ENCODE measurements at places on chromosomes 4 and X. TPM values are rescaled to one million over a fixed set of nuclear protein-coding genes. Genes with fewer than 3 reads are reported as not detected.

DNA sequence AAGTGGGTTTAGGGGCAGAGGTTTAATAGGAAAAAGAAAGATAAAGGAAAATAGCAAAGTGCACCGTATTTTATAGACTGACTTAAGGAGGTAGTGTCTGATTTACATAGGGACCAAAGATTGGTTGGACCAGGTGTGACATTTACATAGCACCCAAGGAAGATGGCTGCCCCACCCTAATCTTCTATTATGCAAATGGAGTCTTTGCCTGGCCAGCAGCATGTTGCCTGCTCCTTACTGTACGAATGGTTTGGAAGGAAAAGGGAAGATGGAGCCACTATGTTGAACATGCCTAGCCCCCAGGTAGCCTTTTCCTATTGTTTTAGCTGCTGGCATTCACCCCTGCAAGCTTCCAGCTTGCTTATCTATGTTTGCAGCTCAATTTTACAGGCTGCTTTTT is 146.2 kb upstream of the PDE5A start:
- H3K36me3 ChIP-seq: no peaks in the 10 kb centered on the region
- no peak overlapping the region for H3K27ac ChIP-seq
- no peak overlapping the region for H3K4me3 ChIP-seq
- H3K27me3 ChIP-seq: no peaks in the 10 kb centered on the region
- no peaks in the 10 kb centered on the region for H3K4me1 ChIP-seq

MAGEE1 gene
- 3.6 TPM for total RNA-seq

- H3K36me3 ChIP-seq: no peaks in the 10 kb centered on the region
- no peak overlapping the region for H3K27ac ChIP-seq
- H3K27me3 ChIP-seq: peaks cover 4% of the 10 kb centered on the region
Measured at GRCh38 chr4:147479786-147480185, 1.1 kb upstream of the EDNRA start.

SOX3 gene
- not detected for total RNA-seq

GRCh38 chrX:31580227-31580626 is 508.4 kb upstream of the FTHL17 start:
- H3K27ac ChIP-seq: no peak overlapping the region
- H3K27me3 ChIP-seq: no peaks in the 10 kb centered on the region
- no peak overlapping the region for H3K4me3 ChIP-seq
- no peaks in the 10 kb centered on the region for H3K36me3 ChIP-seq
- H3K4me1 ChIP-seq: no peaks in the 10 kb centered on the region
- DNase-seq: no peak

UCHL1 gene
- 0.83 TPM for total RNA-seq

DNA sequence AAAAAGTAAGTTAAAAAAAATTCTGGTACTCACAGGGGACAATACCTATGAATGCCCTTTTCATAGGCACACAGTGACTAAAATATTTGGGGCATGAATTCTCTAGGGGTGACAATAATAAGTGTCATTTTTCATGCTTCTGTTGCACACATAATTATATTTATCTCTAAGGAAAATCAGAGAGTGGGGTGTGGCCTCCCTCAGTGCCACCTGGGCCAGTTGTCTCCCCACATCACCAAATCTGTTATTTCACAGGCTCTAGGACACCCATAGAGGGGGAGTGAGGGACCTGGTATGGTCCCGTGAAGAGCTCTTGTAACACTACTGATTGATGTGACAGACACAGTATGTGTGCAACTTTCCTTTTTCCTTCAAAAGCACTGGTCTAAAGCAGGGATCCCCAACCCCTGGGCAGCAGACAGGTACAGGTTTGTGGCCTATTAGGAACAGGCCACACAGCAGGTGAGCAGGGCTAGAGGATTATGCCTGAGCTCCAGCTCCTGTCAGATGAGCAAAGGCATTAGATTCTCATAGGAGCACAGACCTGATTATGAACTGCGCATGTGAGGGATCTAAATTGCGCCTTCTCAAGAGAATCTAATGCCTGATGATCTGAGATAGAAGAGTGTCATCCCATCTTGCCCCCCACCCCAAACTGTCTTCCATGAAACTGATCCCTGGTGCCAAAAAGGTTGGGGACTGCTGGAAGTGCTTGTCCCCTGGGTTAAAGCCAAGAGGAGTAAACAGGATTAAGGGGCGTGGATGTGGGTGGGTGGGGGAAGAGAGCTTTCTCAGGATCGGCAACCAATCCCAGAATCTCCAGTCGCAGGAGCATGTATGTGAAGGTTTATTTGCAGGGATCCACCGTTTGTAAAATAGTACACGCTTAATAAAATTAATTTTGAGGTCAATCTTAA is 856 bp downstream of the SLC9B1 start:
- DNase-seq: no peak
- no peaks in the 10 kb centered on the region for H3K36me3 ChIP-seq
- peaks cover 19% of the 10 kb centered on the region for H3K4me1 ChIP-seq

DNA sequence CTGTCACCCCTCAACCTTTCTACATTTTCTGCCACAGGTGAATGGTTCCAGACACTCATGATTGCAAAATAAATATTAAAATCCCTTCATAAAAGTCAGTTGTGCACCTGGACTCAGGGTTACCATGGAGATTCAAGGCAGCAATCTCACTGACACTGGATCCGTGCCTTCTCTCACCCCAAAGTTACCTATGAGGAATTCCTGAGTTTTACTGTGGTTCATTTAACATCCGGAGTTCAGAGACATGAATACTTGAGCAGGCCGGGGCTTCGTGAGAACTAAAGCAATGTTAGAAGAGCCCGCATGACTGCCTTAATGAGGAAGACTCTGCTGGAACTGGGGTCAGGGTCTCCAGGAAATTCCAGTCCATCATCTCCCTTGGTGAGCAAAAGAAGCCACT is 12.5 kb upstream of the CLNK start:
- H3K27me3 ChIP-seq: no peaks in the 10 kb centered on the region
- no peak for DNase-seq
- no peak overlapping the region for H3K4me3 ChIP-seq
- H3K4me1 ChIP-seq: no peaks in the 10 kb centered on the region
- no peak overlapping the region for H3K27ac ChIP-seq

RUFY3 gene
- 13.8 TPM for total RNA-seq

LINC00632 gene
- not detected for total RNA-seq

CD38 gene
- total RNA-seq: 11.7 TPM

GRCh38 chr4:153223930-153224329 is 19.7 kb downstream of the TRIM2 start:
- peaks cover 17% of the 10 kb centered on the region for H3K4me1 ChIP-seq
- H3K4me3 ChIP-seq: no peak overlapping the region
- H3K27ac ChIP-seq: no peak overlapping the region
- no peaks in the 10 kb centered on the region for H3K36me3 ChIP-seq
- H3K27me3 ChIP-seq: no peaks in the 10 kb centered on the region

GRCh38 chr4:94527556-94528233 is 76.0 kb downstream of the PDLIM5 start:
- no peaks in the 10 kb centered on the region for H3K27me3 ChIP-seq
- no peaks in the 10 kb centered on the region for H3K36me3 ChIP-seq
- H3K4me3 ChIP-seq: no peak overlapping the region
- no peaks in the 10 kb centered on the region for H3K4me1 ChIP-seq
- no peak for DNase-seq

- peaks cover 9% of the 10 kb centered on the region for H3K4me1 ChIP-seq
- no peaks in the 10 kb centered on the region for H3K36me3 ChIP-seq
- H3K27me3 ChIP-seq: no peaks in the 10 kb centered on the region
- DNase-seq: no peak
Measured at GRCh38 chr4:6971536-6972374, 62.1 kb downstream of the TBC1D14 start.

DKK2 gene
- not detected for total RNA-seq

PAGE4 gene
- total RNA-seq: not detected

GRCh38 chr4:142778900-142779299 is 67.2 kb downstream of the INPP4B start:
- DNase-seq: no peak
- no peak overlapping the region for H3K27ac ChIP-seq
- H3K4me3 ChIP-seq: no peak overlapping the region
- H3K27me3 ChIP-seq: no peaks in the 10 kb centered on the region

MAGEB17 gene
- not detected for total RNA-seq

UGT2B11 gene
- not detected for total RNA-seq

DNA sequence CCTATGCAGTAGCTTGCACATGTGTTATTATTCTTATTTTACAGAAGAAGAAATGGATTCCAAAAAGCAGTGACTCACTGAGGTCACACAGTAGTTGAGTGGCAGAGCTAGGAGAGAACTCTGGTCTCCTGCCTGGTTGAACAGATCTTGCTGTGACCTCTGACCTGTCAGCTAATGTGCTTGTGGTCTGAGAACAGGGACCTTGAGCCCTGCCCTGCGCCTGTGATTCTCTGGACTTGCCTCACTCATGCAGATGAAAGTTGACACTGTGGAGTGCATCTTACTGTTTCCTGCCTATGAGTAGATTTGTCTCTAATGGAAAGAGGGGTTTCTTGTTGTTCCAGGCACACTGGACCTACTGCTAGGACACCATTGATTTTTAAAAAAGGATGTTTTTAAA is 32.3 kb downstream of the ETNPPL start:
- H3K27me3 ChIP-seq: no peaks in the 10 kb centered on the region
- H3K27ac ChIP-seq: no peak overlapping the region
- H3K4me1 ChIP-seq: no peaks in the 10 kb centered on the region
- H3K4me3 ChIP-seq: no peak overlapping the region
- H3K36me3 ChIP-seq: no peaks in the 10 kb centered on the region
- DNase-seq: no peak

- H3K27me3 ChIP-seq: no peaks in the 10 kb centered on the region
- peak; percentile 74 for DNase-seq
- peak overlapping the region; percentile 27 for H3K27ac ChIP-seq
- no peaks in the 10 kb centered on the region for H3K36me3 ChIP-seq
- H3K4me1 ChIP-seq: peaks cover 31% of the 10 kb centered on the region
Measured at GRCh38 chrX:20412871-20413486, 146.3 kb upstream of the RPS6KA3 start.

GRCh38 chr4:9895333-9895705 is 113.9 kb downstream of the DRD5 start:
- no peaks in the 10 kb centered on the region for H3K36me3 ChIP-seq
- DNase-seq: no peak

PCDH18 gene
- not detected for total RNA-seq

PNMA6A gene
- 1.8 TPM for total RNA-seq

- no peaks in the 10 kb centered on the region for H3K4me1 ChIP-seq
- H3K27me3 ChIP-seq: no peaks in the 10 kb centered on the region
- no peak for DNase-seq
- no peaks in the 10 kb centered on the region for H3K36me3 ChIP-seq
Measured at GRCh38 chr4:161937596-161937995, 226.2 kb downstream of the FSTL5 start.

PLS3 gene
- 0.51 TPM for total RNA-seq

DNA sequence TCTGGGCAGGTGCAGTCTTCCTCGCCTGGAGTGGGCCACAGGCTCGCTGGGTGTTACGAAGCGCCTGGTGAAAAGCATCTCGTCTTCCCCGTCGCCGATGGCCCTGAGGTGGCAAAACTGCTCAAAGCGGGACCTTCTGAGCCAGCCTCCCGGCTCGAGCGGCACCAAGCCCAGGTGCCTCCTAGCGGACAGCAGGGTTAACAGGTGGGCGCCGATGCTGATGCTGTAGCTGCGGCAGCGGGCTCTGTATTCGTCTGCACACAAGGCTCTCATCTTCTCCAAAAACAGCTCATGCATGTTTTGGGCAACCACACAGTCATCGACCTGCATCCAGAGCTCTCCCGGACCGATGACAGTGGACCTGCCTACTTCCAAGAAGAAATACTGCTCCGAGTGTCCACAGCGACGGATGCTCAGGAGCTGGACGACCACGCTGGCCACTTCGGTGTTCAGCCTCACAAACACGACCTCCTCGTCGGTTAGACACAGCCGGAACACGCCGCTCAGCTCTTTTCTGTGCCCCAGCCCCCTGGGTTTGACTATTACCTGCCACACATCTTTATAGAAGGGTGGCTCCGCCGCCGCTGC is 1.2 kb downstream of the IRS4 start:
- no peaks in the 10 kb centered on the region for H3K4me1 ChIP-seq
- no peak overlapping the region for H3K27ac ChIP-seq
- DNase-seq: no peak

CENPVL1 gene
- total RNA-seq: not detected

ATP10D gene
- total RNA-seq: 6.3 TPM

FAM241A gene
- total RNA-seq: 7.8 TPM

DNA sequence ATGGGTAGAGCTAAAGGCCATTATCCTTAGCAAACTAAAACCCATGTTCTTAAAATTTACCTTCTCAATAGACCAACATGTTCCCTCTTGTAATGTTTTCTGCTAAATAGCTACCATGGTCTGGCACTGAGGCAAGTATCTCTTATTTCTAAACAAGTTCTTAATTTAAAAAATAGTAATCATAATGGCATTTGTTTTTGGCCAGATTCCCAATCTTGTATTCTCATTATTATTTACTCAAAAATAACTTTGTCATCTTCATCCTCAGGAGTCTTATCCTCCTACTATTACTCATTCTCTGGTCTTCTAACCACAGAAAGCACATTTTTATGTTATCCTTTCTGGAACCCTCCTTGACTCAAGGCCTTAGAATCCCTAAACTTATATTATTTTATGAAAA is 931.2 kb downstream of the CCSER1 start:
- H3K36me3 ChIP-seq: no peaks in the 10 kb centered on the region
- no peak overlapping the region for H3K4me3 ChIP-seq
- no peaks in the 10 kb centered on the region for H3K4me1 ChIP-seq
- no peaks in the 10 kb centered on the region for H3K27me3 ChIP-seq

SLC26A1 gene
- total RNA-seq: not detected

RASL11B gene
- total RNA-seq: not detected

GRCh38 chr4:129117705-129118104 is 21.8 kb downstream of the C4orf33 start:
- no peaks in the 10 kb centered on the region for H3K36me3 ChIP-seq
- H3K27ac ChIP-seq: no peak overlapping the region
- no peak for DNase-seq

DNA sequence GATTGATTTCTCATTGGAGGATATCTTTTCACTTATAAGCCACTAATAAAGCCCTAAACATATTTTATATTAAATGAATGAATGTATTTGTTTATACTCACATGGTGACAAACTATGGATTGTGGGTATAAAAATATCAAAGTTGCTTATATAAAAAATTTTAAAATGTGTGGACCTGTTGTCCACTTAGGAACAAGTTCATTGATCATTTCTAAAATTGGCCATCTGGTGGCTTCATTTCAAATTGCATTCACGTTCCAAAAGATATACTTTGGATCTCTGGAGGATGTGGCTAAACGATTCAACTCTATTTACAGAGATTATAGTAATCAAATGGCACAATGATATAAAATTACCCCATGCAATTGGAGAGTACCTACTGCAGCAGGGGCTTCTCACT is 32.5 kb downstream of the FSTL5 start:
- no peaks in the 10 kb centered on the region for H3K4me1 ChIP-seq
- H3K27ac ChIP-seq: no peak overlapping the region
- no peak for DNase-seq
- H3K27me3 ChIP-seq: no peaks in the 10 kb centered on the region
- no peak overlapping the region for H3K4me3 ChIP-seq
- H3K36me3 ChIP-seq: no peaks in the 10 kb centered on the region

DNA sequence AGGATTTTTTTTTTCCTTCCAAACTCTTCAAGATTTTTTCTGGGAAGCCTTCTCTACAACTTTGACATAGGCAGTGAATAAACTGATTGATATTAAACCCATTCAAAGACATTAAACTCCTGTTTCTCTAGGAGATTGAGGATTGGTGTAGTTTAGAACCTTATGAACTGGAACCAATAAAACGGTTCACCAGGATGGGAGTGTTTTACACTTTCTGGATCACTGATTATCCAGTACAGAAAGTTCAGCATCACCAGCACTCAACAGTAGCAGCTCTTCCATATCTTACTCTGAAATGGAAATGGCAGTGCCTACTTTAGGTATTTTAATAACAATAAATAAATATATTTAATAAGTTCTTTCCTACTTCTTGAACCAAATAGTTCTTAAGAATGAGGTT is 76.7 kb downstream of the BMPR1B start:
- no peaks in the 10 kb centered on the region for H3K4me1 ChIP-seq
- no peaks in the 10 kb centered on the region for H3K27me3 ChIP-seq
- no peak overlapping the region for H3K4me3 ChIP-seq
- H3K36me3 ChIP-seq: no peaks in the 10 kb centered on the region

All from CD8-positive, alpha-beta memory T cell (primary cell).